Stimulated activated CD8-positive, alpha-beta memory T cell treated with anti-CD3 and anti-CD28 coated beads, Interleukin-4, amount 100 ng/mL, for 4 hours (primary cell): ENCODE measurements at places on chromosomes 11 and 22.

DNA sequence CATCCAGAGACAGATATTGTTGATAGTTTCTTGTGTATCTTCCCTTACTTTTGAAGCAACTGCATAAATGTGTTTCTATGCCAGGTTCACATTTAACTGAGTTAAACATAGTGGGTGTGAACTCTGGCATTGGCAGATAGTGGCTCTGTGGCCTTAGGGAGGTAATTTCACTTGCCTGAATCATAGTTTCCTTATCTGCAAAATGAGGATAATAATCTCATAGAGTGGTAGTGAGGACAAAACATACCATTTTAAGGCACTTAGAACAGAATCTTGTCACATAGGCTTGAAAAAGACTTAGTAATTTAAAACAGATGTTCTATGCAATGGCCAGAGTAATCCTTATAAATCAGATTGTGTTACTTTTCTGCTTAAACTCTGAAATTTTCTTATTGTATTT lies 56.4 kb upstream of the SYN3 start:
- no peak for DNase-seq

DNA sequence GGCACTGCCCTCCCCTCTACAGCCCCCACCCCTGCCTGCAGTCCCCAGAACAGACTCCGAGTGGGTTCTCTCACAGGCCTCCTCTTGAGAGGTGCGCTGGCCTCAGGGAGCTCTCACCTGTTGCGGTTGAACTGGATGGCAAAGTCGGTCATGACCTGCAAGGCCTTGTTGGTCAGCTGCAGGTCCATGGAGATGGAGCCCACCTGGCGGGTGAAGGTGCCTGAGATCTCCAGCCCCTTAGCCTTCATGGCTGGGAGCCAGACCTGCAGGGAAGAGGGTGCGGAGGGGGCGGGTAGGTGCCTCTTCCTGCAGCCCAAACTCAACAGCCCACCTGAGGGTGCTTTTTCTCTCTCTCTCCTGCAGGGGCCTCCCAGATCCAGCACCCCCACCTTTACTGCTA lies 18.7 kb upstream of the RASL10A start:
- DNase-seq: no peak

DNA sequence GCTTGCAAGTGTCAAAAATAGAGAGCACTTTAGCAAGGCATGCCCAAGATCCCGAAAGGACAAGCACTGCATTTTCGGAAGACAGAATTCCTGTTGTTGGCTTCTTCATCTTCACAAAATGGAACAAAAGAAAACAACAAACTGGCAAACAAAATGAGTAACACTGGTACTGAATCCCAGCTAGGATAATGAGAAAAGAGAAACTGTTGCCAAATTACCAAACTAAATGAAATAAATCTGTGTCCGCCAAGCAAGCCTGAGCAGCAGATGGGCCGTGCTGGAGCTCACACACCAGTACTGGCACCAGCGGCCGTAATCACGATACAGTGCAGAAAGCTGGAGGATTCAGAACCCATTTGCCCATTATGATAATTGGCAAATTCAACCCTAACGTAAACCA lies 30.6 kb downstream of the TUB start:
- DNase-seq: no peak

- DNase-seq: no peak
These were observed 98.1 kb downstream of the ZBTB16 start for GRCh38 chr11:114157476-114158050.

- no peak for DNase-seq
These were observed 61.7 kb downstream of the FBXO7 start for GRCh38 chr22:32536352-32536751.
